Activated CD4-positive, alpha-beta T cell treated with anti-CD3 and anti-CD28 coated beads, Interleukin-2, amount 50 U/mL, for 1 hour (primary cell): ENCODE measurements at places on chromosomes 12 and 14.

GRCh38 chr14:71471634-71472355, 460.4 kb upstream of the RGS6 start:
- no peak for DNase-seq

DNA sequence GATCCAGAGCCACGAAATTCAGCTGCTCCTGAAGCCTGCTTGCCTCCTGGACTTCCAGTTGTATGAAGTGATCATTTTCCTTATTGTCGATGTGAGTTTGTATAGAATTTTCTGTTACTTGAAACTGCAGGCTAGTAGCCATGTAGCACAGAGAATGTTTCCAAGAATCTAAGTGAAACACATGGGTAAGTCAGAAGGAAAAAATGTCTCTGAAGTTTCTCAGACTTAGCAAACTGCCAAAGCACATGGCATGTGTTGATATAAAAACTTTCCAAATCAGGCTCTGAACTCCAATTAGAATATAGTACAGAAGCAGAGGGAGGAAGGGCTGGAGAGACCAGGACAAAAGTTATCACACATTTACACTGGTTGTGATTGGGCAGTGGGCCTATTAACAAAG, 9.8 kb upstream of the PCNX1 start:
- DNase-seq = no peak

DNA sequence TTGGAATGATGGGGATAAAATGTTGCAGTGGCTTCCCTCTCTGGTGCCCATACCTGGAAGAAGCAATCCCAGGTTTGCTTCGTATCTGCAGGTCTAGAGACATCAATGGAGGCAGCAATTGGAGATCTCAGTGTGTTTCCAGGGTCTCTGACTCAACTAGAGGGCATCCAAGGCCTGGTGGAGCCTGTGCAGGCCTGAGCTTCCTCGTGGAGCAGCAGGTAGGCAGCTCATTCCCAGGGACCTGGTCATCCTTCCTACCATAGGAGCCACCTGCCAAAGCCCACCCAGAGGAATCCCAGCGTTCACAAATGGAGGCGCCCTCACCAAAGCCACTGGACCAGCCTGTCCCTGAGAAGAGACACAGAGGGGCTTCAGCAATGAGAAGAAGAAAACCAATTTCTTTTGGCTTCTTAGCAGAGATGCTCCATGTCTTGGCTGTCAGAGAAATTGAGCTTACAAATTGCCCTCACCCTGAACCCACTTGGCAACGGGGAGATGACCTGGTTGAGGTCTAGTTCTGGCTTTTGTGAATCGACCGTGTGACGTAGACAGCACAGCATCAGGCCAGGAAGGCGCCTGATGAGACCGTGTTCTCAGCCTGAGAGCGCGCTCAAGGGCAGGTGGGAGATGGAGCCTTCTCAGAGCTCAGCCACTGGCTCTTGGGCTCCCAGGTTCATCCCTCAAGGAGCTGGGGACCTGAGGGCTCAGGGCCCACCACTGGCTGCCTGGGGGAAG, 283.6 kb downstream of the DPF3 start:
- no peak for DNase-seq

DNA sequence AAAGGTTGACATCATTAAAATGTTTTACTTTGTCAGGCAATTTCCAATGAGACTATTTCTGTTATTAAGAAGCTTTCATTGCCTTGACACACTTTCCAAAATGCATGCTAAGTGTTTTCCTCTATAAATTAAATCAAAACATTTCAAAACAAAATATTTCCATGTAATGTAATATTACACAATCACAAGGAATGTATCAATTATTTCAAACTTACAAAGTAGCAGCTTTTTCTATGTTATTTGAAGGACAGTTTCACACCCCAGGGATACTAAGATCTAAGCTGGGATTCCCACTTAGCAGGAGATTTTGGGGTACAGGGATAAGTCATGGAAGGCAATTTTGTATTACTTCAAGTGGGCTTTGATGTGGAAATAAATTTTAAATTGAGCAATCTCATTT, 144.9 kb downstream of the FOXG1 start:
- no peak for DNase-seq
